ENCODE measurements at places on chromosomes 5 and 9.

DNA sequence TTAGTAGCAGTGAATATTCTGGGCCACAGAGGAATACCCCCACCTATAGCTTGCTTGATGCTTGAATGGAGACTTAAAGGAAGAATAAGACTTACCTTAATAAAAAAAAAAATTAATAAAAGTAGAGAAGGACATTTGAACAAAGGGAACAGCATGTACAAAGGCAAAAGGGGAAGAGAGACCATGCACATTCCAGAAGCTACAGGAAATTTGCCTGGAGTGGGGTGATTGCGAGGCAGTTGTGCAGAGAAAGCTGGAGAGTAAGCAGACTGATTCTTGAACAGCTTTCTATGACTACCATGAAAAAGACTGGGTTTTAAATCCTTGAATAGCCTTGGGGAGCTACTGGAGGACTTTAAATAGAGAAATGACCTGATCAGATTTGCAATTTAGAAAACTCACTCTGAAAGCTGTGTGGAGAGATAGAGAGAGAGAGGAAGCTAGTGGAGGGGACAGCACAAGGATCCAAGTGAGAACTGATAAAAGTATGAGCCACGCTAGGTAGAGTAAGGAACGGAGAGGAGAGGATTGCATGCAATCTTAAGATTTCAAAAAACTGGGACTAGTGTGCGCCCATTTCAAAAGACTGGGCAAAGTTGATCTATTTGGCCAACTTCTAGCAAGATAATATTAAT is 12.5 kb upstream of the SSBP2 start:
- DNase-seq: no peak

DNA sequence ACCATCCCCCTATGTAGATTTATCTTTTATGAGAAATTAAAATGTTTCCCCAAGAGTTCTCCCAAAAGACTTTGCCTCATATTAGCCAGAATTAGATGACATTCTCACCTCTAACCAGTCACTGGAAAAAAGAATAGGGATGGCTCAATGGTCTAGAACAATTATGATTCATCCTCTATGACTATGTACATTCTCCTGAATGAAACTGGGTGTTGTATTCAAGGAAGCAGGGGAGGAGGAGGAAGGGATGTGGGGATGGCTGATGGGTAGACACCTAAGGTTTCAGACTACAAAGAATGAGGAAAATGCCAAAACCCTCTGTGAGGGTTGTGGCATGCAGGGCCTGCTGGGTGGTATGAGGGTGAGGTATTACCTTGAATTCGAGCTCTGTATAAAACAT is 49.5 kb upstream of the BRINP1 start:
- no peak for DNase-seq

DNA sequence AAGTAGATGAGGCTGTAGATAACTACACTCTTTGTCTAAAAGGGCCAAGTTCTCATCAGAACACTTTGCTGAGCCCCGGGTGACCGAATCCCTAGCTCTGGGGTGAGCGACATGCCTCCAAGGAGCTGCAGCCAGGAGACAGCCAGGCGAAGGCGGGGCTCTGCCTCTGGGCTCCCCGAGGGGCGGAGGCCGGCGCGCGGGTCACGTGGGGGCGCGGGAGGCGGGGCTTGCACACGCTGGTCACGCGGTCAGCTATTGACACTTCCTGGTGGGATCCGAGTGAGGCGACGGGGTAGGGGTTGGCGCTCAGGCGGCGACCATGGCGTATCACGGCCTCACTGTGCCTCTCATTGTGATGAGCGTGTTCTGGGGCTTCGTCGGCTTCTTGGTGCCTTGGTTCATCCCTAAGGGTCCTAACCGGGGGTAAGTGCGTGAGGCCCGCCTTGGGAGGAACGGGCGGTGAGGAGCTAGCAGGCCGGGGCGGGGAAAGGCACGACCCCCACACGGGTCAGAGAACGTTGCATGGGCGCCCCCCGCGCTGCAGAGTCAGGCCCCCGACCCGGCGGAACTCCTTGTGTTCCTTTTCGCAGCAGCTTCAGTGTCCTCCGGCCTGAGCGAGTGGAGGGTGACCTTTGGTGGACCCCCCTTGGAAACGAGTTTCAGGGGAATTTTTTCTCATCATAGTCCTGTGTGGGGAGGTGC is at the start of gene ATP6V0E1:
ATP6V0E1 (plus strand) TSS at position 230 of the 702 bp plus-strand sequence; CDS start at position 320, 90 bp downstream.
- peak; percentile 86 for DNase-seq

GRCh38 chr5:141223112-141223783 is at the start of gene PCDHB14:
Gene PCDHB14, plus strand, starts transcription at chr5:141223343. Its CDS starts 163 bp downstream, at chr5:141223506.
- no peak for DNase-seq

GRCh38 chr5:53099546-53099945 is 10.0 kb downstream of the MOCS2 start:
- no peak for DNase-seq

DNA sequence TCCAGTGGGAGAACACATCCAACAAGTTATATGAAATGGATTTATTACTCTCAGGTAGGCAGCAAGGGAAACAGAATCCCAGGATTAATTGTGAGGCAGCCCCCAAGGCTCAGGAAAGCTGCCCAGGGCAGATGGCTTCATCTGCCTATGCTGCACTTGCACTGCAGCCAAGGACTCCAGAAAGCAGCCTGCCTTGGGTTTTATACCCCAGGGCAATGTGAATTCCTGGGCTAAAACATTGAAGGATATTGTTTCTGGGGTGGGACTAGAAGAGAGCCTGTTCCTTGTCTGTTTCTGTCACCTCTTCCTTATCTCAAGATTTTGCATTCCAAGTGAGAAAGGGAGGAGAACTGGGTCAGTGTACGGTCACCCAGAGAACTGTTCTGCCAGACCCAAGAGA is 8.8 kb upstream of the CCL27 start:
- DNase-seq: no peak

DNA sequence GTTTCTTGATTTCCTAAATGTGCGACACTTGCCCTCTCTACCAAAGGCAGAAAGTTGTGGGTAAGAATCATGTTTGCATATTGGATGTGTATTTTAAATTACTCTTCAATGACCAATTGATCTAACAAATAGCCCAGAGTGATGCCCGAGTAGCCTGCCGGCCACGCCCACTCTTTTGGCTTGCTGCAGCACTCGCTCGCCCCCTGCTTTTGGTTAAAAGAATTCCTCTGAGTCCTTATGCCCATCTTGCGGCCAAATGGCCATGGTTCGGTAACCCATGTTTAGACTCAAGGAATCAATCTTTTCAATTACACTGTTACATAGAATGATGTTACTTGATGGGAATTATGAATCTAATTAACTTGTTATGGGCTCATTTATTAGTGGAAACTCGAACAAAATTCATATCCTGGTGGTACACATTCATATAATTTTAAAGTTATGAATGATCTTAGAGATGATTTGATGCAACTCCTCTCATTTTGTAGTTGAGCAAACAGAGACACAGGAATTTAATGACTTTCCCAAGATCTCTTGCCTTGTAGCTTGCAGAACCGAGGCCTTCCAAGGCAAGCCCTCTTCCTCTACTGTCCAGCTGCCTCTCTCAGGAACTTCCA is 36.5 kb downstream of the PPIC start:
- DNase-seq: no peak

GRCh38 chr5:4048398-4048797 is 452.8 kb downstream of the IRX1 start:
- DNase-seq: no peak

GRCh38 chr5:179273073-179273435 is 72.2 kb downstream of the ADAMTS2 start:
- DNase-seq: no peak

- DNase-seq: no peak
Observed at GRCh38 chr9:17318821-17319320, 184.0 kb downstream of the CNTLN start.

- DNase-seq: no peak
Observed at GRCh38 chr5:110790673-110791072, 51.9 kb downstream of the SLC25A46 start.

Measured in cortex of kidney (tissue), 1 donor.